ENCODE measurements at places on chromosomes 3 and 15. TPM values are rescaled to one million over a fixed set of nuclear protein-coding genes. Genes with fewer than 3 reads are reported as not detected.

DNA sequence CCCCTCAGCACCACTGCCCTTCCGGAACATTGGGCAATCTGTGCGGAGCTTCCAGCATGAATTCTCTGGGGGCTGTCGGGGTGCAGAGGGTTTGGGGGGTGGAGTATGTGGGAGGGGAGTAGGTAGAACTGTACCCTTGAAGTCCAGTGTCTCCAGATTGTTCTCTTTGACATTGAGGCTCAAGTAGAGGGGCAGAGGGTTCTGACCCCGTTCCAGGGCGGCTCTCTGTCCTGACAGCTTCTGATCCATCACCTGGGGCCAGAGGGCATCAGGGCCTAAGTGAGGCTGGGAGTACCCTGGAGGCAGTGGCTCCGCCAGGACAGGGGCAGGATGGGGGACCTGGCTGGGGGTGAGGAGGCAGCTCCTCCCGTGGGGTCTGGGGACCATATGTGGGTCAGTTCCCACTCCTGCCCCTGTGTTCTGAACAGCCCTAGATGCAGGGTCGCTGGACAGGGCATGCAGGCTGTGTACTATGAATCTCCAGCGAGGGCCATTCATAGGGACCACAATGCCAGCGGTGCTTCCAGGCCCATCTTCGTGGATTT, 22.1 kb downstream of the PLA2G4D start:
- DNase-seq = no peak

- no peak for DNase-seq
These were observed 3.4 kb upstream of the LRRIQ4 start for GRCh38 chr3:169809230-169809795.

DNA sequence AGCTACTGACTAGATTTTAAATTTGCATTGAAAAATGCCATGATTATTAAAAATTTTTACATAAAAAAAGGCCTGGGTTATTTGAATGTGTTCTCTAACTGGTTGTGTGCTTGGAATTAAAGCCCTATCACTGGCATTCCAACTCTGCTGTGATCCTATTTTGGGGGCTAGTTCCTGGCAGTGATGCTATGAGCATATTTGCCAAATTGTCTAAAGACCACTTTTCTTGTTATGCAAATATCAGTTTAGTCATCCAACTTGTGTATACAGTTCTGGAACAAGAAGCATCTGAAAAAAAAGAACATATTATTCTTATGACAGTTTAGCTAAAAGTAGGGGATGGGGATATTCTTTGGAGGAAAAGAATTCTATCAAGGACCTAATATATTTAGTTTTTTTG, 243.4 kb upstream of the ZNF717 start:
- no peak for DNase-seq

DNA sequence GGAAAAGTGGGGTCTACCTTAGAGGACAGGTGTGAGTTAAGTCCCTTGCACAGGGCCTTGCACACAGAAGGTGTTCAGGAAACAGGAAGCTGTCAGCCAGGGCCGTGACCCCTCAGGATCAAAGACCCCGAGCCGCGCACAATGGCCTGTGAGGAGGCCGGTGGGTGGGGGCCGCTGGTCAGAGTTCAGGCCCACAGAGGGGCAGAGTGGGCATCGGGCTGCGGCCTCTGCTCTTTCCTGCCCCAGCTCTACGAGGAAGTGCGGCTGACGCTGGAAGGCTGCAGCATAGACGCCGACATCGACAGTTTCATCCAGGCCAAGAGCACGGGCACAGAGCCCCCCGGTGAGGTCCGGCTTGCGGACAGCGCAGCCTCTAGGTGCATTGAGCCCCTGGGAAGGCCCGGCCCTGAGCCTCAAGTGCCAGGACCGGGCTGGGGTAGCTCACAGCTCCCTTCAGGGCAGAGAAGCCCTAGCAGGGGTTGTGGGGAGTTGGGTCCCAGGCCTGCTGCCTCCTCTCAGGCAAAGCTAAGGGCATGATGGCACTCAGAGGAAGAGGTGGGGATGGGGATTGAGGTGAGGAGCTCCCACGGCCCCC, 37.2 kb downstream of the PSTPIP1 start:
- peak; percentile 15 for DNase-seq

- DNase-seq = peak; percentile 39
These were observed 10.2 kb upstream of the PLXND1 start for GRCh38 chr3:129616713-129617112.

DNA sequence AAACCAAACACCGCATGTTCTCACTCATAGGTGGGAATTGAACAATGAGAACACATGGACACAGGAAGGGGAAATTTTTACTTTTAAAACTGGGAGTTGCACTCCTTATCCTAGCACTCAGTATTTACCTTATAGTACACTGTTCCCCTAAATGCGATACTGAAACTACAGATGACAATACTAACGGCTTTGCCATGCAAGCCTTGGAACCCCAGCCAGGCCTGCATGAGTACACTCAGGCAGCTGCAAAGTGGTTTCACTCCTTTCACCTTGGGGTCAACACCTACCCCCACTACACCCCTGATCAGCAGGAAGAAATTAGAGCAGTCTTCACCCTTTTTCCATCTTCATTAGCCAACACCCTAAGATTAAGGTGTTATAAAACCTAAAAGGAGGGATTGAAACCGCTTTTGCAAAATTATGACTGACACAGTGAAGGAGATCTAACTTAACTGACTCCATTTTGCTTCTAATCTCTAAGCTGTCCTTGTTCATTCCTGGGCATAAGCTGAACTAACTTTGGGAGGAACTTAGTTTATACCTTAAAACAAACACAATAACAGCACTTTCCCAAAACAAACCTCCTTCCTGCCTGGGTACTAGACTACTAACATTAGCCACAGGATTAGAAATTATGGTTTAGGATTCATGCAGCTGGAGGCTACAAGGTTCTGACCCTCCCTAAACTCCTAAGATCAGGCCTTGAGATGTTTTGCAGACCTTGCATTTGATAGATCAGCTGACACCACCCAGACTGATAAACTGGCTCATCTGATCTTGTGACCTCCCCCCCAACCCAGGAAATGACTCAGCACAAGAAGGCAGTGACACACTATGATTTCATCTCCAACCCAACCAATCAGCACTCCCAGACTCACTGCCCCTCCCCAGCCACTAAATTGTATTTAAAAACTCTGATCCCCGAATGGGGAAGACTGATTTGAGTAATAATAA, 452.1 kb upstream of the PPP2R3A start:
- no peak for DNase-seq

- DNase-seq = peak; percentile 96
These were observed at the start of gene HEXA for GRCh38 chr15:72375846-72376581. Gene HEXA, minus strand, starts transcription at chr15:72376014. Its CDS starts 42 bp downstream, at chr15:72375972.

- peak; percentile 93 for DNase-seq
These were observed at the start of gene CDAN1 for GRCh38 chr15:42736793-42737528. Gene CDAN1, minus strand, starts transcription at chr15:42737128. Its CDS starts 26 bp downstream, at chr15:42737102.

DNA sequence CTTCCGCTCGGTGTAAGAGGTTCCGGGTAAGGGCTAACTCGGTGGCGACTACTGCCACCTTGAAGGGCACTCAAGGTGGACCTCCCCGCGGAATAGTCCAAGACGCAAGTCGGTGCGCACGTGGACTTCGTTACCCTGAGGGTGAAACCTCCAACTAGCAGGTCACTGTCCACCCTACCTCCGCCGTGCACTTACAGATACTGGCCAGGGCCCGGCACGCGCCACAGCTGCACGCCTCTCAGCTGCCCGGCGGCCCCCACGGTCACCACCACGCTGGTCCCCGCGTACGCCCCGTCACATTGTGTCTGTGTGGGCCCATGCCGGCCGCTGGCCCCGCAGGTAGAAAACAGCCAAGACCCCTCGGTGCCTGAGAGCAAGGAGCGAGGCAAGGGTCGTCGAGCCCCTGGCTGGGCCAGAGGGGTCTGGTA, 1.1 kb downstream of the LTK start:
- DNase-seq = no peak

DNA sequence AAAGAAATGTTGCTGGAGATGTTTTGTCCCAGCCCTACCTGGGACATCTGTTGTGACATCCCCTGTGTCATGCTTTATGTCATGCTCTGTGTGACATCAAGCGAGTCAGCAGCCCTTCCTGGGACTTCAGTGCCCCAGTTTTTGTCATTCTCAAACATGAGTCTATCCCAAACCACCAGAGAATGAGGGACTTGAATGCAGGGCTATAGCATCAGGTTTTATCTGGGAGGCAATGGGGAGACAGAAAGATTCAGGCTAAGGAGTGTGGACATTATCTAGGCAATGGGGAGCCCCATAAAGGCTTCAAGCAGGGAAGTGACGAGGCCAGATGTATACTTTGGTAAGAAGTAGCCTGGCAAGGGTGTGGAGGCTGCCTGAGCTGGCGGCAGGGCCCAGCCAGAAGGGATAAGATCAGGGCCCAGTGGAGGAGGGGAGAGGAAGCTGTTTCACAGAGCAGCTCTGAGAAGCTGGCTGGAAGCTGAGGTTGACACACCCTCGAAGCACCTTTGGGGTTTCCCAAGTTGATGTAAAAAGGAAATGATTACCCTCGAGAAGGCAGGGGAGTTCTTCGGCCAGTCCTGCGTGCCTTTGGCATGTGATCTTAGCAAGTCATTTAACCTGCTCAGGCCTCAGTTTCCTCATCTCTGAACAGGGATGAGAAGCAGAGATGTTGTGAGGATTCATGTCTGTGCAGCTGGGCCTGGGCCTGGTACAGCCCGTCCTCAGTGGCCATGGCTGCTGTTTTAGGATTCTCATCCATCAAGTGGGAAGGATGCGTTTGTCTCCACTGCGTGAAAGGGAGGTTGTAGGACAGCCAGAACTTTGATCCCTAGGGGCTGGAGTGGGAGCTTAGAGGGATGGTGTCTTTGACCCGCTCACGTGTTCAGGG, 34.3 kb downstream of the IRAK2 start:
- DNase-seq = peak; percentile 82

Gene IL17RB
- 18.6 TPM for total RNA-seq

Gene ASB14
- not detected for total RNA-seq

Gene GPR149
- total RNA-seq = not detected

Gene GOLGA8J
- total RNA-seq = not detected

Gene ILDR1
- total RNA-seq = 18.4 TPM

Gene CCRL2
- 10.9 TPM for total RNA-seq

Gene CCR1
- total RNA-seq = 0.57 TPM

Gene EFCC1
- 1.7 TPM for total RNA-seq

Gene GHSR
- not detected for total RNA-seq

Gene RHOA
- total RNA-seq = 499 TPM

Data from colonic mucosa (tissue), 4 donors.